ENCODE measurements at places on chromosomes 5 and 9.

GRCh38 chr5:159058716-159059636 is 40.7 kb downstream of the EBF1 start:
- no peak for DNase-seq

- no peak for DNase-seq
Observed at GRCh38 chr9:27054841-27055240, 49.4 kb upstream of the LRRC19 start.

GRCh38 chr5:174096619-174097018 is 51.1 kb downstream of the NSG2 start:
- no peak for DNase-seq

- DNase-seq, result no peak
Observed at GRCh38 chr5:69084195-69084594, 9.6 kb upstream of the SLC30A5 start.

DNA sequence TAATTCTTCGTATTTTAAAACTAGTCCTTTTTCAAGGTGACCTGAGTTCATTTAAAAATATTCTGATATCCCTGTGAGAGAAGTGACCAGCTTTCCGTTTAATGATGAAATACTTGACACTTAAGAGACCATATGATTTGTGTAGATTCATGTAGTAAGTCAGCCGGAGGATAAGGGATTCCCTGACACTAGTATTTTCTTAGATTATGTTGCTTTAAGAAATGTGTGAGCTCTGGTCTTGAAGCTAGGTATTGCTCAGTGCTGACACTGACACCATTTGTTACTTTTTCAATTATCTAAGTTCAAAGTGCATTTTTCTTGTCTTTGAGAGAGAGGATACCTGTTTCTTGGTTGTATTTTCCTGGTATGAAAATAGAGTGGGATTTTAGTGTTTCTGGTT is 4.2 kb downstream of the NIPBL start:
- DNase-seq, result no peak

DNA sequence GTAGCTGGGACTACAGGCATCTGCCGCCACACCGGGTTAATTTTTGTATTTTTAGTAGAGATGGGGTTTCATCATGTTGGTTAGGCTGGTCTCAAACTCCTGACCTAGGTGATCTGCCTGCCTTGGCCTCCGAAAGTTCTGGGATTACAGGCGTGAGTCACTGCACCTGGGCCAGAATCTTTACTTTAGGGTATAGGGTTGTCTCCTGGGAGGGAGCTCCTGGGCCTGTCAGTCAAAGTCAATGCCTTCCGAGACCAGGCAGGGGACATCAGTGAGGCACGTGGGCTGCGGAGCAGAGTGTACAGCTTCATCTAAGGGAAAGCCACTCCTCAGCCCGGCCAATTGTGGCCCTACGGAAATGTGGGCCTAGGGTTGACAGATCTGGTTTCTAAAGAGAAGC is 108.6 kb downstream of the FGF18 start:
- DNase-seq, result no peak

DNA sequence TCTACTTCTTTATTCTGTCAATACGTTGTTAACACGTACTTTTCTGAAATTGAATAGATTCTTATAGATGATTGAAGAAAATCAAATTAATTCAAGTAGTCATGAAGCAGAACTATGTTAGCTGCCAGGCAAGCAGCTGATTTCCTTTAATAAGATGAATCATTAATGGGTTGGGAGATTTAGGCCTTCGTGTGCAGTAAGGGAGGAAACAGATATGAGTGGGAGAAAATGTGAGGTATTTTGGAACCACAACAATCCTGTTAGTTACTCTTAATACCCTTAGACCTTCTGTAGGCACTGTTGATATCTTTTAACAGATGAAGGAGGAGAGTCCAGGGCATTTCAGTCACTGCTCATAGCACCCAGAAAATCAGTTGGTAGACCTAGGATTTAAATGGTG is 121.0 kb downstream of the AOPEP start:
- no peak for DNase-seq

DNA sequence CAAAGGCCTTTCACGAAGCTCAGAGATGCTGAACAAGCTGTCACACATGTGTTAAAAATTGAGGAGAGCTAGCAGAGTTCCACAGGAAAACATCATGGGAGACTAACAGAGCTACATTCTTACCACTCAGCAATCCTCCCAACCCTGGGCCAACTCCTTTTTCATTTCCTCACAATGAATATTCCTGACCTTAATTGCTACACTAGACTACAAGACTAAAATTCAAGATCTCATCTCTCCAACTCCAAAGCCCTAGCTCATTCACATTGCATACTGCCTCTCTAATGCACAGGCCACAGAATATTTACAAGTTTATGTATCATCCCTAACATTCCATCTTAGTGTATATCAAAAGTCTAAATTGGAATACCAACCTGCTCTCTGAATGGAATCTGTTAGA is 21.2 kb downstream of the ERMP1 start:
- no peak for DNase-seq

GRCh38 chr9:89139455-89139854 is 39.2 kb downstream of the SHC3 start:
- DNase-seq, result no peak

DNA sequence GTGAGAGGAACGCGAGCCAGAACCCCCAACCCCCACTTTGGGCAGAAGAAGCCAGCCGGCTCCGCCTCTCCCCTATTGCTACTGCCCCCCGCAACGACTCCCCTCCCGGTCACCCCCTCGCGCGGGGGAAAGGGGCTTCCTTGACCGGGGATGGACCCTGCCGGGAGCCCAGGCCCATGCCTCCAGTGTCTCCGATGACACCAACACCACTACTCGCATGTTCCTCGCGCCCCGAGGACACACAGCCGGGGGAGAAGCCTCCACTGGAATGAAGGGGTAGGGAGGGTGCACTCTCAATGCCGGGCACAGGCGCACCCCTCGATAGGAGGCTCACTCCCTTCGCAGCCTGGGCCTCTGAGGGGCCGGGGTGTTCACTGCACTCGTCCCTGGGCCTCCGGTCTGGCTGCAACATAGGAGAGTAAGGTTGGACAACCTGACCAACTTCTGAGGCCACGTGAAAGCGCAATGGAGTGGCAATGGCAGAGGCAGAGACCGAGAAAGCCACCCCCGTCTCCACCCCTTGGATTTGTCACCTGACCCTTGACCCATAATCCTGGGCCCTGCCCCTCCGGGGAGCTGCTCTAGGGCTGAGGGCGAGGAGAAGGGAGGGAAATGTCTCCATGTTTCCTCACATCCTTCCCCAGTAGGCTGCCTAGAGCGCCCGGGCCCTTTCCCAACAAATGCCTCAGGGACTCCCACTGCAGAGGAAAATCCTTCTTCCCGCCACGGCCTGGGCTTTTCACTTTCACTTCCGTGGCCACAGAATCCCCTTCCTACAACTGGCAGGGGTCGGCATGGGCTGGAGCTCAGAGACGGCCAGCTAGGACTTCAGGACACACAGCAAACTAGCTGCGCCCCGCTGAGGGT is 1.1 kb upstream of the CNTFR start:
- DNase-seq, result no peak

DNA sequence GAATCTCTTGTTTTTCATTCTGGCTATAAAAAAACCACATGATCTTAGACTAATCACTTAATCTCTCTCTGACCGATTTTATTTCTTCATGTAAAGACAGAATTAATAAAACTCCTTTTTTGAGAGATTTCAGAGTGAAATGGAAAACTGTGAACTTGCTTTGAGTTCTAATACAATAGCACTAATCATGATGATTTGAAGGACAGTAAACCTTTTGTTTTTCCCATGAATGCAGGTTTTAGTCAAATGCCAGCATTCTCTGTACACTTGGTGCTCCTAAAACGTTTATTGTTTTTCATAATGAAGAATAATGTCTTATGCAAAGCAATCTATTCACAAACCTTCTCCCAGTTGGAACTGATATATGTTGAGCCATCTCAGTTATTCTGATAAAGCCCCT is 86.8 kb downstream of the SLC24A2 start:
- DNase-seq, result no peak

DNA sequence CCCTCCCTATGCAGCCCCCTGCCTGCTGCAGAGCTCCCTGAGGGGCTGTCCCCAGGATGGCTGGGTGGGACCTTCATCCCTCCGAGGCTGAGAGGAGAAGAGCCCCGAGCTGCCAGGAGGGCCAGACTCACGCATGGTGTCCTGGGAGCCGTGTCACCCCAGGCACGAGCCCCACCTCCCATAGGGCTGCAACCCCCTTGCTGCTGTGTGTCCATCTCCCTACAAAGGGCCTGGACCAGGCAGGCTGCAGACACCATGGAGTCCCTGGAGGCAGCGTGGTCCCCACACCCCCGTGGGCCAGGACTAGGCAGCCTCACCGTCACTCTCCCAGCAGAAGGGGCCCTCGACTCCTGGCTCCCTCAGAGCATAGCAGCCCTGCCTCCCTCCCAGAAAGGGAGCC is 11.2 kb upstream of the SEC16A start:
- DNase-seq, result no peak

Measured in CD8-positive, alpha-beta T cell (primary cell).